Activated CD4-positive, alpha-beta T cell treated with anti-CD3 and anti-CD28 coated beads for 1 hour (primary cell): ENCODE measurements at places on chromosomes 5 and 9.

- DNase-seq, result no peak
Measured at GRCh38 chr5:131672776-131673175, 37.7 kb upstream of the RAPGEF6 start.

- no peak for DNase-seq
Measured at GRCh38 chr5:54120473-54120872, 189.9 kb downstream of the ARL15 start.

GRCh38 chr5:39521940-39522590, 97.3 kb upstream of the DAB2 start:
- DNase-seq, result no peak

GRCh38 chr9:101027733-101028345, 688 bp upstream of the PLPPR1 start:
- no peak for DNase-seq

DNA sequence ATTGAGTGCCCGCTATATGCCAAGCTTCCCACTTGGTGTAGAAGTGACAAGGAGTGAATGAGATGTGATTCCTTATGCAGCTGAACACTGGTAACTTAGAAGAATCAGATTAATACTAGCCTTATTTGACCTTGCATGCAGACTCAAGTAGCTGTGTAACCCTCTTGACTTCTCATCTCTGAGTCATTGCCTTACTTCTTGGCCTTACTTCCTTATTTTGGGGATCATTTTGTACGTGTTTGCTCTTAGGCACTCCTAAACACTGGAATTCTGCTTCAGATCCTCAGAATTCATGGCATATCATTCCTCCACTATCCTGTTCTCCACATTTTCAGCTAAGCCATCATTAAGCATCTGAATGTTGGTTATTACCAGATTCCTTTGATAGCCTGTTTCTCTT, 948.9 kb upstream of the ARRDC3 start:
- no peak for DNase-seq

GRCh38 chr9:87213948-87214347, 266.6 kb upstream of the GAS1 start:
- DNase-seq, result no peak

DNA sequence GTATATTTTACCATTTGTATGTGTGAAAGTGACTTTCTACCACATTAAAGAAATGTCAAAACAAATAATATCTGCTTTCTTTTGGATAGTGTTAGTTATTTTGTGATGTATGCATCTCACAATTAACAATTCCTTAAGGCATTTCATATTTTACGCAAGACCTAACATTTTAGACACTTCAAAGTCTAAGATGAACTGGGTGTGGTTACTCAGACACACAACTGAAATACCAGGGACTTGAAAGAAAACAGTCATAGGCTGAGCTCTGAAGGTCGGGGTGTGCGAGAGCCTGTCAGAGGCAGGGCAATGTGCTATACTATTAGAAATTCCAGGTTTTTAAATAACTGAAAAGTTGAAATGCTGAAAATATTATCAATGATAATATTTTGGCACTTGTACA, 44.5 kb upstream of the ZNF622 start:
- DNase-seq, result no peak

DNA sequence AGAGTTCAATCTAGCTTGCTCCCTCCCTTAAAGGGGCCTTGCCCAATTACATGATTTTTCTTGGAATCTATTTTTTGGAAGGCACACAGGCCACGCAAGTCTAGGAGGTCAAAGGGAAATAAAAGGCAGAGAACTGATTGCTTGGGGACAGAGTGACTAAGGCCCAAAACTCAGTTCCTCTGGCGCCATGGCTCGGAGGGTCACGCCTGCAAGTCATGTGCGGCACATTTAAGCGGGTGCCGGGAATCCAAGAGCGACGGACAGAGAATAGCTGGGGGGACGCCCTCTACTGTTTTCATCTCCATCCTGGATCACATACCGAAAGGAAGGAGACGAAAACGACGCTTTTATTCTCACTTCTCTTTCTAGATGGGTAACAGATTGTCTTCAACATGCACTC, 78.6 kb downstream of the FREM1 start:
- DNase-seq, result no peak

GRCh38 chr9:124308606-124309491, 51.1 kb downstream of the NEK6 start:
- DNase-seq, result no peak

GRCh38 chr9:69078069-69078468, 42.5 kb downstream of the FXN start:
- no peak for DNase-seq

- DNase-seq, result no peak
Measured at GRCh38 chr5:141186897-141187512, at the start of gene PCDHB9. Gene PCDHB9, plus strand, starts transcription at chr5:141187161. Its CDS starts 158 bp downstream, at chr5:141187319.

GRCh38 chr5:172144931-172145869, 42.8 kb downstream of the STK10 start:
- DNase-seq, result no peak

- DNase-seq, result no peak
Measured at GRCh38 chr9:2236850-2237249, 221.7 kb downstream of the SMARCA2 start.

DNA sequence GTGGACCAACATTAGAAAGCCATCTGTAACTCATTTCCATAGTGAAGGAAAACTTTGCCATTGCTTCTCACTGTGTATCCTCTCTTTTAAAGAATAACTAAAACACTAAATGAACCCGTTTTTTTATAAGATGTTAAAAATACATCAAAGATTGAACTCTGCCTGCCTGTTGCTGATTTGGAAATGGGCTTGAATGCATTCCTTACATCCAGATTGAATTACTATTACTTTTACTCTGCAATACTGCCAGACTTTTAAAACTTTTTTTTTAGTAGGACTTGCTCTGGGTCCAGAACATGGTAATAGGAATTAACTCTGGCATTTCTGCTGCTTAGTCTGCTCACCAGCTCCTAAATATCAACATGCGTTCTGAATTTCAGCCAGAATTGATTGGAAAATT, 176.8 kb upstream of the PAPPA start:
- no peak for DNase-seq

GRCh38 chr9:121249563-121249962, 18.4 kb upstream of the GSN start:
- no peak for DNase-seq

DNA sequence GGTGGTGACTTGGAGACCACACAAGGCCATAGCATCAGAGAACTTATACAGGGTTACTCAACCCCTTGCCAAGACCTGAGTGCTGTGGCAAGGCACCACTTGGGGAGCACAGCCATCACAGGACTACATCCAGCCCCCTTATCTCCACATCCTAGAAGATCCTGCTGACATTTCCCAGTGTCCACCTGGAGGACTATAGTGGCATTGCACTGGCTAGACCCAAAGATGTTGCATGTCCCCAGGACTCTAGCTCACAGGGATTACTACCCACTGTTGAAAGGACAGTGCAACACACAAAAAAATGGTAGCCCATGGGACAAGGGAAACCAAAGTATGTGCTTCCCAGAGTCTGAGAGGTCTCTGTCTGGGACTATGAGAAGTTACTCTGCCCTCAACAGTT, 411.1 kb upstream of the NUDT12 start:
- DNase-seq, result no peak

- no peak for DNase-seq
Measured at GRCh38 chr9:20280330-20280729, 342.0 kb downstream of the MLLT3 start.

- DNase-seq, result no peak
Measured at GRCh38 chr9:69317081-69317480, 7.9 kb upstream of the ENTREP1 start.

- no peak for DNase-seq
Measured at GRCh38 chr5:125376059-125376641, 629.7 kb upstream of the ZNF608 start.

GRCh38 chr9:34796924-34797323, 87.0 kb upstream of the CCL21 start:
- no peak for DNase-seq

GRCh38 chr5:73265641-73266040, 92.6 kb downstream of the TMEM174 start:
- no peak for DNase-seq

- DNase-seq, result no peak
Measured at GRCh38 chr5:82794876-82795275, 282.3 kb downstream of the TMEM167A start.

- DNase-seq, result no peak
Measured at GRCh38 chr5:54415896-54416601, 39.5 kb upstream of the HSPB3 start.

GRCh38 chr5:7039074-7039473, 325.8 kb downstream of the TENT4A start:
- DNase-seq, result no peak

GRCh38 chr5:108898707-108899106, 151.0 kb downstream of the FER start:
- no peak for DNase-seq

DNA sequence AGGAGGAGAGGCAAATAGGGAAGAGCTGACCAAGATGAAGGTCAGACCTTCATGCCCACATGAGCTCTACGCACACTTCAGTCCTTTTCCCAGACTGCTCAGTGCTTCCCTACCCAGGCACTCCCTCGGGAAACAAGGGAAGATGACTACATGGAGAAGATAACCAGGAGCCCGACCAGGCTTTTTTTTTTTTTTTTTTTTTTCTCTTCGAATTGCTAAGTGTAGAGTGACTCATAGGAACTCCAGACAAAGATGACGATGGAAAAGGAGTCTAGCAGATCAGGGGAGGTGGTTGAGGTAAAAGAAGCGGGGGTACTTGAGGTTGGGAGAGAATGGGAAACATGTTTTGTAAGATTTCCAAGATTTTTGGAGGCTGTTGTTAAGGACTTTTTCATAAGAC, 526.1 kb downstream of the BNC2 start:
- DNase-seq, result no peak

GRCh38 chr9:20558566-20559016, 63.7 kb downstream of the MLLT3 start:
- DNase-seq, result no peak

- DNase-seq, result no peak
Measured at GRCh38 chr5:639584-640213, 27.6 kb downstream of the CEP72 start.

- no peak for DNase-seq
Measured at GRCh38 chr9:70561786-70562395, 147.4 kb upstream of the KLF9 start.

DNA sequence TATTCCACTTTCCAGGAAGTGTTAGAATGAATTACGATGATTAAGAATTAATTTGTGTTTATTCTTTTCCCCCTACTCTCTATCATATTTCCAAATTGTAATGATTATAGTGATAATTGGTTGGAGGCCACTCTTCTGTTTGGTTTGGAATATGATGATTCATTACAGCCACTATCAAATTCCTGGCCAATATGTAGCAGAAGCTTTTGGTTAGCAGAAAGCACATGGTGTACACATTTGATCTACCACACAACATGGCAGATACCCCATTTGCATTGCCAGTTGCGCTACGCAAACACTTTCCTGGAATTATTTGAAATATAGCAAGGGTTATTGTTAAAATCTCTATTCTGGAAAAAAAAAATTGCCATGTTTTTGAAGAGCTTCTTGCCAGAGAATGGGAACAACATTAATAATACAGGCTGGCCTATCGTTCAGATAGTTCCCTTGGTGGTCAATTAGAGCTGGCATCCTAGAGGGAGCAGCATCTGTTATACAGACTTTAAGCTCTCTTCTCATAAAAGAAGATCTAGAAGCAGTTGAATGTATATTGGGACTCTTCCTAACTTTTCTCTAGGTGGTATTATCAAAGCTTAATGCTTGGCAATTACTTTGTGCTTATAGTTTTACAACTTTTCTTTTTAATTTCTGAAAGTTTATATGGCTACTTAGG, 455.0 kb upstream of the ACTBL2 start:
- DNase-seq, result no peak
